ENCODE measurements at places on chromosomes 3 and 15.

DNA sequence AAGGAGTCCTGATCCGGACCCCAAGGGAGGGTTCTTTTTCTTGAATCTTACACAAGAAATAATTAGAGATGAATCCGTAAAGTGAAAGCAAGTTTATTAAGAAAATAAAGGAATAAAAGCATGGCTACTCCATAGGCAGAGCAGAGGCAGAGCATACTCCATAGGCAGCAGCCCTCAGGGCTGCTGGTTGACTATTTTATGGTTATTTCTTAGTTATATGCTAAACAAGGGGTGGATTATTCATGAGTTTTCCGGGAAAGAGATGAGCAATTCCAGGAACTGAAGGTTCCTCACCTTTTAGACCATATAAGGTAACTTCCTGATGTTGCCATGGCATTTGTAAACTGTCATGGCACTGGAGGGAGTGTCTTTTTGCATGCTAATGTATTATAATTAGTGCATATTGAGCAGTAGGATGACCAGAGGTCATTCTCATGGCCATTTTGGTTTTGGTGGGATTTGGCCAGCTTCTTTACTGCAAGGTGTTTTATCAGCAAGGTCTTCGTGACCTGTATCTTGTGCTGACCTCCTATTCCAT is 42.2 kb downstream of the C3orf38 start:
- no peak for DNase-seq

DNA sequence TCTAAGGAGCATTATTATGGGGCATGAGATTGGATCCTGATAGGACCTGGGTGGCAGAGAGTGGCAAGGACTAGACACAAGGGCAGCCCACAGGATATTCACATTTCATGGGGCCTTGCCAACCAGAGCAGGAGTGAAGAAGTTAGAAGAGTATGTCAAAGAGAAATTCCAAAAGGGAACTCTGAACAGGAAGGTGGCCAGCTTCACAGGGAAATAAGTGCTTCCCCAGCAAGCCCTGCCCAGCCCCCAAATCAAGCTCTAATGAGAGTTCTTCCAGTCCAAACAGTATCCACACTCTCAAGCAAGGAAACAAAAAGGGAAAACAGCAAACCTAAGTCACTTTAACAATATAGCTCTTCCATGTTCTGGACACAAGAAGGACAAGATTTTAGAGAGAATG is 130.2 kb upstream of the COL8A1 start:
- no peak for DNase-seq

DNA sequence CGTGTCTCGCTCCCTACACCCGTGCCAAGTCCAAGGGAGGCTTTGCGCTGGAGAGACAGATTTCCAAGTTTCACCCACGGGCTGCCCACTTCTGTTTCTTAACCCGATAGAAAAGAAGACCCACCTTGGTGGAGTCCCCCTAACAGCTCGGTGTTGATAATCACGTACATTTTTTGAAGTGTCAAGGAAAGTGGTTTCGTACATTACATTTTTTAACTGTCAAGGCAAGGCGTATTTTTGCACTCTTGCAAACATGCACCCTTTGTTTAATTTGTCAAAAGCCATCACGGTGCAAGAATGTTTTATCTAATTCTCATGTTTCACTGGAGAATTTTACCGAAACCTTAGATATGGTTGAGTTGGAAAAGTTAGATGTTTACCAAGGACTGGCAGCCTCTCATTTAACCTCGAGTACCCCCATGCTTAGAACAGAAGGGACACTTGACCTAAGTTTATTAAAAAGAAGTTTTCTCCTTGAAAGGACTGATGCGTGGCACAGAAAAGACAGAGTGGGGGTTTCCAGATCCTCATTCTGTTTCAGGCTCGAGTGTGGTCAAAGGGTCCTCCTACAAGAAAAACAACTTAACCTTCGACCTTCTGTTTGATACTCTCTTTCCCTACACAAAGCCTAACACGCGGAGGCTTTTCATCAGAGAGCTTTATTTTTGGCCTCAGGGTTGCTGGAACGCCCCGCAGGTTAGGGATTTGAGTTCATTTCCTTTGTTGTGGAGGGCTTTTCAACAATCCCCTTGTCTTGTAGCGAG is 882 bp downstream of the GXYLT2 start:
- DNase-seq, result no peak

DNA sequence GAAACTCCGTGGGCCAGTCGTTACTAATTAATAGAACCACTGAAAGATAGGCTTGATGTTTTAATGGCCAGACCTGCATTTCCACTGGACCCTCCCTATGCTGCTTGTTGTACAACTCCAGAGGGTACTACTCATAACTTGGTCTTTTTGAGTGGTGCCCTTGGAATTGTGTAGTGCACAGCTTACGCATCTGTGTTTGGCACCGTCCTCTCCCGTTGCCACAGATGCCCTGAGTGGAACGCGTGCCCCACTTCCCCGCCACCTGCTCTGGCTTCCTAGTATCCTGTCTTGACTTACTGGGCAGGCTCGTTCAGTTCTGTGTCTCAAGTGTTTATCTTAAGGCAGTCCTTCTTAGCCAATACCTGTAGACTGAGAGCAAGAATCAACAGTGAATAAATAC is 78.7 kb downstream of the USP13 start:
- DNase-seq, result no peak

GRCh38 chr3:183699238-183699947 is 1.8 kb downstream of the YEATS2 start:
- DNase-seq, result no peak

DNA sequence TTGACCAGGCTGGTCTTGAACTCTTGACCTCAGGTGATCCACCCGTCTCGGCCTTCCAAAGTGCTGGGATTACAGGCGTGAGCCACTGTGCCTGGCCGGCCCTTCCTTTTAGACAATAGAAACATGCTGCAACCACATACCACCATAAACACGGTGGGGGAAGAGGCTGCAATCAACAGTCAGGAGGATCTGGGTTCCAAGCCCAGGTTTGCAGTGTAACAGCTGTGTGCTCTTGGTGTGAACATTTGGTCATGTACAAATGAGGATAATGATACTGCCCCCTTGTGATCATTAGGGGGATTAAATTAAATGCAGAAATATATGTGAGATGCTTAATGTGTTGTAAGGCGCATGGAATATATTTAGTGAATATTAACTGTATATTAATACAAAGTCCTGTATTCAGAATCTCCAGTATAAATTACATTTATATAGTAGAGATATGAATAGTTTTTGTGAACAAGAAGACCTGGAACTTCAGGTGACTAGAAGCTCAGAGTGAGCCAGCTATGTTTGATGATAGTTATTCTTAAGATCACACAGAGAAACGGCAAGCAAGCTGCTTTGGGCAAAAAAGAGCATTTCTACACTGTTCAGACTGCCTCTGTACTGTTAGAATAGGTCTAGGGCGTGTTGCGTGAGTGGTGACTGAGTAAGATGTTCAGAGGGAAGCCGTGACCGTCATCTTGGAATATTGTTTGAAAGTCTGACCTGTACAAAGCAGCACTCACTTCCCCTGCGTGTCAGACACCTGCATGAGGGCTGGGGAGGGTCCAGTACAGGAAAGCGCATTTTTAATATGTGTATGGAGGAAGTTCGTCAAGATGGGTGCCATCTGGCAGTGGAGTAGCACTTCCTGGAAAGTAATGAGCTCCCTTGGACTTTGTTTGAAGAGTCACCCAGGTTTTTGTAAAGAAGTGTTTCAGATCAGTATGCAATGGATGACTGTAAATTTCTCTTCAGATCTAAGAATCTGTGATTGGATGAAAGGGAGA is 125.8 kb downstream of the PGPEP1L start:
- DNase-seq, result no peak
